T-helper 2 cell (primary cell): ENCODE measurements at places on chromosomes 5 and 9.

DNA sequence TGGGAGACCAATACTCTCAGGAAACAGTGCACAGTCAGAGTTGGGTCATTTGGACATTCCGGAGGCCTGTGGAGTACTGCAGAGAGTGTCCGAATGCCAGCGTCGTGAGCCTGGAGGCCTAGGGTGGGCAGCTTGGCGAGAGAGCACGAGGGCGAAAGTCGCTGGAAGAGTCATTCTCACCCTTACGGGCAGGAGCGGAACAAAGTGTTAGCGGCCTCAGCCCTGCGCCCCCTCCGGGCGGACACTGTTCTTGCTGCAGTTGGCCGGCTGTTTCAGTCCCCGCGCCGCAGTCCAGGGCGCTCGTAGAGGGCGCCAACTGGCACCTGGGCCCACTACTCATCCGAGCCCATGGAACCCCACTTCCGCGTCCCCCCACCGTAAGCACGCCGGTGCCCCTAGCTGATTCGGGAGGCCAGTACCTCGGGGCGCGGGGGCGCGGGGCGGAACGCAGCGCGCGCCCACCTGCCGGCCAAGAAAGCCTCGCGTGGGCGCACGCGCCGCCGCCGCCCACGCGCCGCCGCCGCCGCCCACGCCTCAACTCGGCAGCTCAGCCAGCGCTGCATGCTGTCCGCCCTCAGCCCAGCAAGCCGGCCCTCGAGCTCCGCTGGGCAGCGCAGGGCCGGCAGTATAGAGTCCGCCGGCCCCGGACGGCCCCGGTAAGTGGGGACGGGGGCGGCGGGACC, 99.7 kb upstream of the CCL21 start:
- DNase-seq = no peak

GRCh38 chr5:91049800-91050199, 333.3 kb downstream of the ARRDC3 start:
- DNase-seq = no peak

- DNase-seq = no peak
These were observed 8.8 kb upstream of the CLTB start for GRCh38 chr5:176425138-176425537.

DNA sequence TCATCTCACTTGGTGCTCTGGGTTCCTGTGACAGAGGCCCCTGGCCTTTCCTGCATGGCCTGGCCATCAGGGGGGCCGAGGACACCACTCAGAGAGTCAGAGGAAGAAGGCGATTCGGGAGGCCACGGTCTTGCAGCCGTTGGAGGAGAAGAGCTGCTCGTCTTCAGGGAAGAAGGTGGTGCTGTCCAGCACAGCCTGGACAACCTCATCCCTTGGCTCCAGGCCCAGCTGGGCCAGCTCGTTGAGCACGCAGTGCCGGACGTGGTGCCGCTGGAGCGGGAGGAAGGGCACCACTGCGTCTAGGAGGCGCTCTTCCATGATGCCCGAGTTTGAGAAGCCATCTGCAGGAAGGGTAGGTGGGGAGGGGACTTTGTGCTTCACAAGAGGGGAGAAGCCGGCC, 3.2 kb downstream of the TOR2A start:
- DNase-seq = no peak

- no peak for DNase-seq
These were observed 10.9 kb downstream of the LHX2 start for GRCh38 chr9:124022201-124023121.

DNA sequence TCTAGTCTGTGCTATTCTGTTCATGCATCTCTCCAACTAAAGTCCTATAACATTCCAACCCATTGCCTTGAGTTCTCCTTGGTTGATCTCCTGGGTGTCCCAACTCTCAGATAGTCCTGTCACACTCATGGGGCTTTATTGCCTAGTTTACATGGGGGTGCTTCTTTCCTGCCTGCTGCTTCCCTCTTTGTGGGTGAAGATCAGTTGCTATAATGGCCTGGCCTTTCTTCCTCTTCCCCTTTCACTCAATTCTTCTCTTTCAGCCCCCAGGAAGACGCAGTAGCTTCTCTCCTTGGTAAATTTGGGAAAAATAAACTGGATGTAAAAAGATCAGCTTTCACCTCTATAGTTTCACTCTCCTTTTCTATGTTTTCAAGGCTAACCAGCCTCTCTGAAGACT, 66.5 kb downstream of the PTCD2 start:
- no peak for DNase-seq

DNA sequence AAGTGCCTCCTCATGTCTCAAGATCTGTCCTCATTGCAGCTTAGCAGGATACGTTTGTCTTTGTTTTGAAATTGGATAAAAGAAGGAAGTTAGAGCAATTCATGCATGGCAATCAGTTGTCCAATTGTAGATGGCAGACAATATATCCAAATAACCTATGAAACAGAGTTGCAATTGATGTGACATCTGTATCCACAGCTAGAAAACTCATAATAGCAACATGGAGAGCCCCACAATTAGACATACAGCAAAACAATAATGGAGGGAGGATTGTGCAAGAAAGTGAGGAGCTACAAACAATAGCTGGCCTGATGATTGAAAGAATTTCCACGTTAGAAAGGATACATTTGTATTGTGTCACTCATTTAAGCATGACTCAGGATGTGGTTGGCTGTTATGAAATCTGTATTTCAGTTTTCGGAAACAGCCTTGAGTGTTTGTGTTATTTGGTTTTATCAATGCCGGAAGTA, 132.0 kb downstream of the FAM174A start:
- peak; percentile 20 for DNase-seq

GRCh38 chr9:21081451-21081850, 3.7 kb upstream of the IFNB1 start:
- no peak for DNase-seq

DNA sequence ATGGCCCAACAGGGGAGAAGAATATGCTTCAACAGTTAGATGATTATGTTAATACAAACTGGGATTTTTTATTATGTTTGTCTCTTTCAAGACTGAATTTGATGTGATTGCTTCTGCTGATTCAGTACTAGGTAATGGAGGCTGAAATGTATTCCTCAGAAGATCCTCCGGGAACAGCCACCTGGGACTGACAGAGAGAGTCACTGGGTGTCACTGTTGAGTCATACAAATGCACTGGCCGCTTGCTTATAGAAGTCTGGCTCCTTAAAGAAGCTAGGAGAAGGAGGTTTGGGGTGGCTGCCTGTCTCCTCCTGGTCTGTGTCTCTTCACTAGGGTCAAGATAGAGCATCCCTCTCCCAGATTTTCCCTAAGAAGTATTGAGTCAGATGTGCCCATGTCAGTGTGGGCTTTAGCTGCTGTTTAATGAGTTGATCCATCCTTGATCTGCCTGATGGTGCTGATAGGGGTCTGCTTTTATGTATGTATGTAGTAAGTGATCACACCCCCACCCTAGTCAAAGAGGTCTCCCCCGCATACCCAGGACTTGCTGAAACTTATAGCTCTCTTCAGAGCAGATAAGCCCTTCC, 773.4 kb downstream of the BRINP1 start:
- no peak for DNase-seq

GRCh38 chr9:18723366-18723765, 249.4 kb downstream of the ADAMTSL1 start:
- no peak for DNase-seq

DNA sequence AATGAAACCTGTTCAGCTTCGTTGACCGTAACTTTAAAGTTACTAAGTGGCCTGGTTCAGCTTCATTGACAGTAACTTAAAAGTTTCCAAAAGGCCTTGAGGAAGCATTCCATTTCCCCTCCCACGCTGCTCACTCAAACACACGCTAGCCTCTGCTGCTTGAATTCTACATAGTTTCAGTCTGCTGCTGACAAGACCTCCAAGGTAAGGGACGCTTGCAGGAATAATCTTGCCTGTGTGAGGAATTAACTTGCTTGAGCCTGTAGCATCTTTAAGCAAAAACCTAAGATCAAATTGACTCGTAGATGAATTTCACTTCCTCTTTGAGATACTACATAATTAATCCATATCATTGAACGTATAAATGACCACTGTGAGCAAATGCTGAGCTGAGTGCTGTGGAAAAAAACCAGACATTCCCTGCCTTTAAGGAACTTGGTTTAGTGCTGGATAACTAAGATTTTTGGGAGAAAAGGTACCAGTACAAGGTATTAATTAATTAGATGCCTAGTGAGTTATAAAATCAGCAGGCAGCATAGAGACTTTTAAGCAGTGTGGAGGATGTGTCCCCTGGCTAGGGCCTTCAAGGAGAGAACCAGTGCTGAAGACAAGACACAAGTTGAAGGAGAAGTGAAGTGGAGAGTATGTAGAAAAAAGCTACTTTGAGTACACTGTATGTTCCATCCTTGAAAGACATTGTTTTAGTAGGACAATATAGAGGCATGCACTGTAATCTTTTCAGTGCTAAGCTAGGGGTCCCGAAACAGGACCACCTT, 39.2 kb downstream of the GRAMD2B start:
- DNase-seq = no peak

DNA sequence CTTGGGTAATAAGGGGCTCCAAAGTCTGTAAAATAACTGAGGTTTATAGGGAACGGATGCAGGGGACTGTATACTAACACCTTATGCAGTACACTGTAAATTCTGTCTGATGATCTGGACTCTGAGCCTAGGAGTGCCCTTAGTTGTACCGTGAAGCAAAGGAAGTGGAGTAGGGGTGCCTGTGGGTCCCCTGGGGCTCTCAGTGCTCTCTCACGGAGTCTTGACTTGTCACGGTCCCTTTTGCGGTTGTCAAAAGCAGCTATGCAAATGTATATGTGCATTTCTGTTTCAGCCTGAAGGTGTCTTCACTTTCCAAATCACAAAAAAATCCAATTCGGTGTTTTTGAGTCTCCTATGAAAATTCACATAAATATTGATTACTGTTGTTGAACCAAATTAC, 17.8 kb downstream of the DMRT1 start:
- DNase-seq = no peak

DNA sequence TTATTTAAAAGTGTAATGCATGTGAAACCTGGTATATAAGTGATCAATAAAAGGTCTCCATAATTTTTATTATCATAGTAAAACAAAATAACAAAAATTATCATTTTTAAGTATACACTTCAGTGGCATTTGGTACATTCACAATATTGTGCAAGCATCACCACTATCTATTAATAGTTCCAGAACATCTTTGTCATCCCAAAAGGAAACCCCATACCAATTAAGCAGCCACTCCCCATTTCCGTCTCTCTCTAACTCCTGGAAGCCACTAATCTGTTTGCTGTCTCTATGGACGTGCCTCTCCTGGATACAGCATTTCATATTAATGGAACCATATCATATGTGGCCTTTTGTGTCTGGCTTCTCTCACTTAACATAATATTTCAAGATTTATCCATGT, 7.6 kb downstream of the OLFML2A start:
- no peak for DNase-seq

- peak; percentile 22 for DNase-seq
These were observed 458.6 kb downstream of the ZSWIM6 start for GRCh38 chr5:61790678-61791077.

DNA sequence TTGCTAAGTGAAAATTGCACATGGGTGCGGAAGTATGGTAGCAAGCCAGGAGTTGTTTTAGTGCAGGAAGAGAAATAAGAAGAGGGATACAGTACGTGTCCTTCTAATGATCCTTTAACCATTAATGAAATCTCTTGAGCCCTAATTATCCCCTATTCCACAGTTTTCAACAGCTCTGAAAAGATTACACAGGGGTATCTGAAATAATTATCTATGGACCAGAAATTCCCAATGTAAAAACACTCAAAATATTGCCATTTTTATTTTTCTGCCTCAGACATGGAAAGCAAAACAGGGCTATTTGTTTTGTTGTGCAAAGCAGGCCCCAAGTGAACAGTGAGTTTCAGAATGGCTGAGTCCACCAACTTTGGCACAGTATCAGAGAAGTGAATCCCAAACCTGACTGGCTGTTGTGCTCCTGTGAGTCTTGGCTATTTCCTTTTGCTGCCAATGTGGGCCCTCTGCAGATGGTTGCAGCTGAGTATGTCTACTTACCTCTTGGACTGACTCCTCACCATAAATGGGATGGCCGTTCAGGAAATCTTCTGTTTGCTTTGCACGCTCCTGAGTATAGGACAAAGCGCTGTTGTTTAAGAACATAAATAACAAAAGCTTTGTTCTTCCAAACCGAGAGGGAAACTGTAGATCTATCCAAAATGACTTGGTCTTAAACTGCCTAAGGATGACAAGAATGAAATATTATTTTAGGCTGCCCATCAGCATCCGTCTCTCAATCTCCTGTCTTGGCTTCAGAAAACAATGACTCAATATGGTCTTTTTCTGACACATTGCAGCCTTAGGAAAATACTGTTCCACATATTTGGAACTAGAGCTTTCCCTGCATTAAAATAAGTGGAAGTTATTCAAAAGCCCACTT, 204.1 kb downstream of the DEPDC1B start:
- DNase-seq = no peak

- DNase-seq = no peak
These were observed 36.5 kb upstream of the EGFL7 start for GRCh38 chr9:136626066-136626725.

- DNase-seq = no peak
These were observed 229.3 kb upstream of the ACTBL2 start for GRCh38 chr5:57711946-57712345.

GRCh38 chr5:316210-317085, 5.1 kb upstream of the AHRR start:
- DNase-seq = no peak

GRCh38 chr5:147267082-147267832, 32.4 kb downstream of the STK32A start:
- no peak for DNase-seq

DNA sequence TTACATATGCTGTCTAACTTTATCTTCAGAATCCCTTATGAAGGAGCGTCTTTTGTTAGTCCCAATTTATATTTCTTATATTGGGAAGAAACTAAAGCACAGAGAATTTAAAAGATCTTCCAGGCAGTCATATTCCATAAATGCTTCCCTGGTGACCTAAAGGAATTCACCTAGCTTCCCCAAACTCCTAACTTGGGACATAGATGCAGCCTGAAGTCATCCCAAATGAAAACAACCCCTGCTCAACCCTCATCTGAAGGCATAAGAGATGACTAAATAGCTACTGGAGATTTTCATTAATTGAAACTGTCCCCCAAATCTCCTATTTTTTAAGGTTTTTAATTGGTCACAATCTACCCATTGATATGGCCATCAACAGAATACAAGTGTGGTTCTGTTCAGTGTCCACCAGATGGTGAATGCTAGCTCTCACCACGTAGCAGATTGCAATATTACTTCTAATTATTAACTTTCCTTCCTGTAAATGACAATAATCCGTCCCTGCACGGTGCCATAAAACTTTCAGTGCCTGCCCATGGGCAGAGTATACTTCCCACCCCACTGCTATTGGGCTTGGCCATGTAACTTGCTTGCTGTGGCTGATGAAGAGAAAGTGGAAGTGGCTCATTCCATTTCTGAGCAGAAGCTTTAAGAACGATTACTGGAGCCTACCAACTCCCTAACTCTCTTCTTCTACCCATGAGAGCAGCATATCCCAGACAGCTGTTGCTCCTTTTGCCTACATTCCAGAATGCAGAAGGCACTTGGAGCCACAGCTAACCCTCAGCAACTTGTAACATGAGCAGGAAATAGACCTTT, 18.7 kb downstream of the PRUNE2 start:
- no peak for DNase-seq

GRCh38 chr5:56601641-56602071, 213.7 kb upstream of the MAP3K1 start:
- no peak for DNase-seq
